Myocyte (in vitro differentiated cells): ENCODE measurements at places on chromosomes 12 and 14. TPM values are rescaled to one million over a fixed set of nuclear protein-coding genes. Genes with fewer than 3 reads are reported as not detected.

Gene PLEKHH1
- total RNA-seq = 0.05 TPM in 1 of 2 replicates, not detected in the other

Gene FAM181A
- not detected in 2 replicates for total RNA-seq

DNA sequence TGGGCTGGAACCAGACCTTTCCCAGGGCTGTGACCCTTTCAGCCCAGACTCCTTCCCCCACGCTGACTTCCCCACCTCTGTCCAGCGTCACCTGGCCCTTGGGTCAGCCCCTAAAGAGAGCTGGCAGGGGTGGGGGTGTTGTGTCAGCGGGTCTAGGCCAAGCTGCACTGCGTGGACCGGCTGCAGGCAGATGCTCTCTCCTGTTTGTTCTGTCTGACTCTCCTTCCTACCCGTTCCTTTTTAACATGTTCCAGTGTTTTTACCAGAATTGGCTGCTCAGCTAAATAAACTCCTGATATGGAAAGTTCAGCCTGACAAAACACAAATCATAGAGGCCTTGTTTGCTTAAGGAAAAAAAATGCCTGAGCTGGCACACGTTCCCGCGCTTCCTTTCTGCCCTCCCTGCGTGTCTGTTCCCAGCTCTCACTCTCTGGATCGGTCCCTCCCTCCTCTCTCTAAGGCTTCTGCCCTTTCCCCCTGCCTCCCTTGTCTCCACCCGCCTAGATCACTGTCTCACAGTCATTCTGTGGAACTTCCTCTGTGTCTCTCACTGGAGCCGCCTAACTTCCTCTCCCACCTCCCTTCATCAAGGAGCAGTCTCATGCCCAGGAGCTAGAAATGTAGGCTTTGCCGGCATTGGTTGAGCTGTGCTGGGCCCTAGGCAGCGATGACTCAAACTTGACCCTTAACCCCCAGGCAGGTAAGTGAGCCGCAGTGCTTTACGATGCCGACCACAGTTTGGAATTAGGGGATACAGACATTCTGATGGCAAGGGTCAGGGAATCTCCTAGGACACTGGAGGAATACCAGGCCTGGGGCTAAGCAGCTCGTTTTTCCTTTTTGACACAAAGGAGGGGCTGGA is 15.5 kb upstream of the MLXIP start:
- DNase-seq = no peak

DNA sequence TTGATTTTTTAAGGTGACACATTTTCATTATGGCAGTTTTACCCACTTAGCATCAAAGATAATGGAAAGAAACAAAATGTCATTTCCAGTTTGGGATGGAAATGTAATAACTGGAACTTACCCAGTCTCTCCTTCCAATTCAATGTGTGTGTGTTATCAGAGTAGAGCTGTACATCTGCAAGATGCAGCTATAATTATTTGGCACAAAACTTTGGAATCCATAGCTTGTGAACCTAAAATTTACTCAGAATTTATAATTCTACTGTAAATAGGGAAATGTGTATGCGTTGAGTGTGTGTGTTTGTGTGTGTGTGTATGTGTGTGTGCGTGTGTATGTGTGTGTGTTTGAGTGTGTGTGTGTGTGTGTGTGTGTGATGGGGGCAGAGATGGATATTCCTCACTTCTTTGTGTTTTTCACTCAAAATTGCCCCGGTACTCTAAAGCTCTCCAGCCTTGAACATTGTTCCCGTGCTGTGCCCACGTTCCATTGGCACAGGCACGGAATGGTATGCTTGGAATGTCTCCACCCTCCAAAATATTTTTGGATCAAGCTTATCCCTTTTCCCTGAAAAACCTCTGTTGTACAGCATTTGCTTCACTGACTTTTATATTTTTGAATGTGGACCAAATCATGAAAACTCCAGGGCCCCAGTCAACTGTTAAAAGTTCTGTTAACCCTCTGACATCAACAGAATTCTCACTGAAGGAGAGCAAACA is 150.2 kb upstream of the BMP4 start:
- peak; percentile 78 for DNase-seq
